Stimulated activated CD4-positive, alpha-beta T cell treated with anti-CD3 and anti-CD28 coated beads, Interleukin-1b, Interleukin-23, amount 100 ng/mL, for 1 hour (primary cell): ENCODE measurements at places on chromosomes 6 and 20.

DNA sequence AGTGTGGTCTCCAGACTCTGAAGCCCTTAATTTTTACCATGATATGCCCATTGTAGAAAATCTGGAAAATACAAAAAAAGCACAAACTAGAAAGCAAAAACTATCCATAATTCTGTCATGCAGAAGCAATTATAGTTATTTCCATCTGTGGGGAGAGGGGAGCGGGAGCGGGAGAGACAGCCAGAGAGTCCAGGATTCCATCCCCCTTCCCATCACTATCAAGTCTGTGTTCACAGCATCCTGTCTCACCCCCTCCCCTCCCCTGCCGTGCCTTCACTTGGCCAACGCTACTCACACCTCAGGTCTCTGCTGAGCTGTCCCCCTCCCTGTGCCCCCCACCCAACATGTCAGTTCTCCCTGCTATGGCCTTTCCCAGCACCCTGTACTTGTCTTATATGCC, 14.5 kb downstream of the RIMS4 start:
- no peak for DNase-seq

DNA sequence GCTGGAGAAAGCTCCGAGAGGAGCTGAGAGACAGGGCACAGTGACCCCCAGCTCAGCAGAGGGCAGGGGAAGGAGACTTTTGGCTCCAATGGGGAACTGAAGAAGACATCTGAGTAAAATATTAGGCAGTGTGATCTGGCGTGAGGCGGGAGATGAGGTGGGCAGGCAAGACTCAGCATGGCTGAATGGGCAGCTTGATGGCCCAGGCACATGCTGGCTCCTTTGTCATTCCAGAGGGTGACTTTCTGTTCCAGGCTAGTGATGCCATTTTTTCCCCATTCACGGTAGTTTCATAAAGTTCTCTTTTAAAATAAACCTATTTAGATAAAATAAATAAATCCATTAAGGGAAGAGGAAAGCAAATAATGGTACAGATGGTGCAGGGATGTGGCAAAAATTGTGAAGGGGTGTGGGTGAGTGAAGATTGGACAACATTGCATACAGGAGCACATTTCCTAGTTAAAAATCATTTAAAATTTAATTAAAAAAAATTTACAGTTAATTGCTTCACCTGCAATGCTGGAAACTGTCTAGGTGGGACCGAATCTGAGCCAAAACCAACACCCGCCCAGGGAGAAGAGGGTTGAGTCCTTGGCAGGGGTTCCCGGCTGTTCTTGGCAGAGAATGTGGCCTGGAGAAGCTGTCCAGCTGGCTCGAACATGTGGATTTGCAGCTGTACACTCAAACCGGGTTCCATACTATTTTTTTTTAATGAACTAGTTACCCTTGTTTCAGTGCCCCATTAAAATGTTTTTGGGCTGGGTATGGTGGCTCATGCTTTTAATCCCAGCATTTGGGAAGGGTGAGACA, 41.7 kb upstream of the PRELID3B start:
- no peak for DNase-seq

- no peak for DNase-seq
These were observed 181.5 kb upstream of the TCF21 start for GRCh38 chr6:133707456-133707855.

GRCh38 chr20:52470561-52470960, 279.0 kb upstream of the ZFP64 start:
- no peak for DNase-seq

- DNase-seq, result no peak
These were observed 1.7 kb upstream of the DLL1 start for GRCh38 chr6:170292407-170293158.
